ENCODE measurements at places on chromosomes 2 and 18.

- no peak for DNase-seq
These were observed 196.5 kb upstream of the THUMPD2 start for GRCh38 chr2:39975476-39976020.

- DNase-seq, result no peak
These were observed 122.9 kb downstream of the MTCL1 start for GRCh38 chr18:8828300-8828699.

DNA sequence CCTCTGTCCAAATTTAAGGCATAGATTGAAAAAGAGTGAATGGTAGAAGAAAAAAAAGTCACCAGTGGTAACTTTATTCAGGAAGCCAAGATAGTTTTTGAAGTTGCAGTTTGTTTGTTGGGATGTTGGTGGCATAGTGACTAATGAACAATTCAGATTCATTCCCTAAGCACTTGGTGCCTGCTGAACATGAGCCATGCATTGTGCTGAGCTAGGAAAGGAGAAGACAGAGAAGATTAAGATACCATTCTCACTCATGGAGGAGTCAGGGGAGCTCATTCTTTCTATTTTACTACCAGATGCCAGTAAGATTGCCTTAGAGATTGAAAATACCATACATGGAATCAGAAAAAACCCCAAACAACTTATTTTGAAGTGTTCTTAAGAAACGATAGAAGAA is 25.1 kb downstream of the MEIS1 start:
- no peak for DNase-seq

GRCh38 chr2:236644502-236644911 is 74.9 kb downstream of the ACKR3 start:
- no peak for DNase-seq

- no peak for DNase-seq
These were observed 78.2 kb upstream of the GCFC2 start for GRCh38 chr2:75788902-75789301.

DNA sequence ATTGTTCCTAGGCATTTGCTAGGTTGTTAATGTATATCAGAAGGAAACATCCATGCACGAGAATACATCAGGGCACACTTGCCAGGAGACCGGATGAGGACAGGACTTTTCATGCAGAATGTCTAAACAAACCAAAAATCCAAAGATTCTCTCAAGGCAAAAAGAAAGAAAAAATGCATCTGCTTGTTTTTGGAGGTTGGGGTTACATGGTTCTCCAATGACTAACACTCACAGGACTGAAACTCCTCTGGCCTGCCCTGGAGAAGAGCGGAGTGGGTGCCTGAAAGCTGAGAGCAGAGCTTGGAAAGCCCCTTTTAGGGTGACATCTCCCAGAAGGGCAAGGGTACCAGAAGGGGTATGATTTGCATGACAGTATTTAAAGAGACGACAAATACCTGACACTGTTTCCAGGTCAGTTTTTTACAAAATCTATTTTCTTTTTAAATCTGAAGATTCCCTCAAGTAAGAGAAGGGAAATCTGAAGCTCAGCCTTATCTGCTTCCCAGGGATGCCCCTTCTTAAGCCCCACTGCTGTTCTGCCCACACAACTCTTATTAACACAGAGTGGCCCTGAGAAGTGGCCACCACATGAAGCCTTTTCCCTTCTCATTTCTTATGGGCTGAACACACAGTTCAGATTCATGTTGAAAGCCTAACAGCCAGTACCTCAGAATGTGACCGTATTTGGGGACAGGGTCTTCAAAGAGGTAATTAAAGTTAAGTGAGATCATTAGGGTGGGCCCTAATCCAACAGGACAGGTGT is 216.4 kb downstream of the STK39 start:
- no peak for DNase-seq

- DNase-seq, result peak; percentile 45
These were observed 33.6 kb upstream of the RNF149 start for GRCh38 chr2:101341901-101342624.

DNA sequence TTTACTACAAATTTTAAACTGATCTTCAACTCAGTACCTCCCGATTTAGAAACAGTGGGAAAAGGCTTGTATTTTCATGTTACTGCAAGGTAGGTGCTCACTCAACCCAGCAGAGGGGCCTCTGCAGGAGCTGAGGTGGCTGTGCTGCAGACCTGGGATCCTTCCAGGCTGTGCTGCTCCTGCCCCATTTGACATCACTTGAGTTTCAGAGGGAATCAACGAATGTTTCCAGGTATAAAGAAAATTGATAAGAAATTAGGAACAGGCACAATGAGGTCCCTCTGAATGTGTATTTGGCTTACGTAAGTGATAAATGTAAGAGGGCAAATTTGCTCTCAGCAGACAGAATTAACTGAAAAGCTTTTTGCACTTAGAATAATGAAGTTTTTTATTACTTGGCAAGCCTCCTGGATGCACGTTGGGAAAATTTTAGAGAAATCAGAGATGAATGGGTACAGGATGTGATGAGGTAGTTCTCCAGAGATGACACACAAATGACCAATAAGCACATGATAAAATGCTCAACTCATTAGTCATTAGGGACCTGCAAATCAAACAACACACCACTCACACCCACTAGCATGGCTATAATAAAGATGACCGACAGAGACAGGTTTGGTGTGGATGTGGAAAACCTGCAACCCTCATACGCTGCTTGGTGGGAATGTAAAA is 114.0 kb downstream of the NOL10 start:
- no peak for DNase-seq

- no peak for DNase-seq
These were observed 64.0 kb upstream of the GULP1 start for GRCh38 chr2:188227713-188228112.

DNA sequence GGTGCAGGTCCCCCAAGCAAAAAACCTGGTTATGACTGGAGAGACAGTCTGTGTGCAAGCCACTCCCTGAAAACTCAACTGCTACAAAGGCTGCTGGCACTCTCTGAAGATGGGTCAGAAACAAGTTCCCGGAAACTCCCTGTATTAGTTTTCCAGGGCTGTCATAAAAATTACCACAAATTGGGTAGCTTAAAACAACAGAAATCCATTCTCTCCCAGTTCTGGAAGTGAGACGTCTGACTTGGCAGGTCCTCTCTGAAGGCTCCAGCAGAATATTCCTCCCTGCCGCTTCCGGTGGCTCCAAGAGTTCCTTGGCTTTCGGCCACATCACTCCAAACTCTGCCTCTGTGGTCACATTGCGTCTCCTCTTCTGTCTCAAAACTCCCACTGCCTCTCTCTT is 30.1 kb upstream of the SERPINE2 start:
- no peak for DNase-seq

DNA sequence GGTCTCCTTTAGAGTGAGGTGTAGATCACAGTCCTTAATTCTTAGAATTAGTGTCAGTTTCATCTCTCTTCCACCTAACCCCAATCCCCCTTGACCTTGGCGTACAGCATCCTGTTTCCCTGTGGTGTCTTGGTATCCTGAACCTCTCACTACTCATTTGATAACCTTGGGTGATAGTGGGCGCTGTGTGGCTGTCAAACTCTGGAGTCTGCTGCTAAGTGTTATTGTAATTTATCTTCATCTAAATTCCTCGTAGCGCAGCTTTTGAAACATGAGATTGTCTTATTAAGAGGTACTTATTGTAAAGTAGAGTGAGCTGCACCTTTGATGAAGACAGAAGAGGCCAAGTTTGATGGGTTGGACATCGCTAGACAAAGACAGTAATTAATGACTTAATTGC is 222.6 kb upstream of the SPRED2 start:
- DNase-seq, result no peak

DNA sequence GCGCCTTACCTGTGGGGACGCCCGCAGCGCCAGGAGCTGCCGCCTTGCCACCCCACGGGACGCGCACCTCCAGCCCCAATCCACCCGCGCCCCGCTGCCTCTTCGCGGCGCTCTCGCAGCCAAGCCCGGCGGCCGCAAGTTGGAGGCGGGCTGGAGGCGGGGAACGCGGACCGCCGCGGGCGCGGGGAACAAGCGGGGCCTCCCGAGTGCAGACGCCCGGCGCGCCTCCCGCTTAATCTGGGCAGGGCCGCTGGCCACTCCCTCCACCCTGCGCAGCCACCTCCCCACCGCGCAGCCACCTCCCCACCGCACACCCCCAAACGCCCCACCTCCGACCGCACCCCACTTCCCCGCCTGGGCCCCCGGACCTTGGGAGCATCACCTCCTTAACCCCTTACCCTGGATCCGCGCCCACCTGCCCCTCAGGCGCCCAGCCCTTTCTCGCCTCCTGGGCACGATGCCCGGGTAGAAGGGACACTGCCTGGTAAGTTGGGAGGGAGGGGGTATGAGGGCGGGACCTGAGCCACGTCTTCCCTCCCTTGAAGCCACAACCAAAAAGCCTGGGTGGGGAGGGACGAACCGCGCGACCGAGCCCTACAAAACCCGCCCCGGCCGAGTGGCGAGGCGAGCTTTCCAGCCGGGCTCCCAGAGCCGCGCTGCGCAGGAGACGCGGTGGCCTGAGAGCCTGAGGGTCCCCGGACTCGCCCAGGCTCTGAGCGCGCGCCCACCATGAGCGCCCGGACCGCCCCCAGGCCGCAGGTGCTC is at the start of the genes COL4A3 and COL4A4:
COL4A3 (plus strand) TSS at position 627 of the 765 bp plus-strand sequence; CDS start at position 730, 103 bp downstream.
COL4A4 (minus strand) TSS at position 208 of the 765 bp plus-strand sequence. CDS start 16,722 bp downstream, outside the sequence.
- DNase-seq, result no peak

GRCh38 chr18:39302481-39302880 is 1736.9 kb upstream of the CELF4 start:
- no peak for DNase-seq

GRCh38 chr2:236089271-236090026 is 78.7 kb downstream of the GBX2 start:
- DNase-seq, result no peak

GRCh38 chr18:53142005-53142404 is 802.0 kb downstream of the DCC start:
- DNase-seq, result no peak

DNA sequence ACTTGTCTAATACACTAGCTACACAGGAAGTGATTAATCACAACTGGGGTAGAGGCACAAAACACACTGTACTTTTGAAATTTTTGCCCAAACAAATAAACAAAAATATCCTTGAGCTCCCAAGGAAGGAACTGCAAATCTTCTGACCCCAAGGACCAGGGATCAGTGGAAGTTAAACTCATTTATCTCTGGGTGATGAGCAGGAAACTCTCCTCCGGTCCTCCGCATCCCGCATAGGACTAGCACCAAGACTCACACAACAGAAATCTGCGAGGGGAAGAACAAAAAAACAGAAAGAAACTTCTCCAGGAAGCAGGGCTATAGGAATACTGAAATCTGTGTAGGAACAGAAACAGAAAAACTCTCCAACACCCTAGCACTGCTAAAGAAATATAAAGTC is 650.3 kb downstream of the DCDC2C start:
- DNase-seq, result no peak

- no peak for DNase-seq
These were observed 861 bp downstream of the LTBP1 start for GRCh38 chr2:32947484-32948143.

DNA sequence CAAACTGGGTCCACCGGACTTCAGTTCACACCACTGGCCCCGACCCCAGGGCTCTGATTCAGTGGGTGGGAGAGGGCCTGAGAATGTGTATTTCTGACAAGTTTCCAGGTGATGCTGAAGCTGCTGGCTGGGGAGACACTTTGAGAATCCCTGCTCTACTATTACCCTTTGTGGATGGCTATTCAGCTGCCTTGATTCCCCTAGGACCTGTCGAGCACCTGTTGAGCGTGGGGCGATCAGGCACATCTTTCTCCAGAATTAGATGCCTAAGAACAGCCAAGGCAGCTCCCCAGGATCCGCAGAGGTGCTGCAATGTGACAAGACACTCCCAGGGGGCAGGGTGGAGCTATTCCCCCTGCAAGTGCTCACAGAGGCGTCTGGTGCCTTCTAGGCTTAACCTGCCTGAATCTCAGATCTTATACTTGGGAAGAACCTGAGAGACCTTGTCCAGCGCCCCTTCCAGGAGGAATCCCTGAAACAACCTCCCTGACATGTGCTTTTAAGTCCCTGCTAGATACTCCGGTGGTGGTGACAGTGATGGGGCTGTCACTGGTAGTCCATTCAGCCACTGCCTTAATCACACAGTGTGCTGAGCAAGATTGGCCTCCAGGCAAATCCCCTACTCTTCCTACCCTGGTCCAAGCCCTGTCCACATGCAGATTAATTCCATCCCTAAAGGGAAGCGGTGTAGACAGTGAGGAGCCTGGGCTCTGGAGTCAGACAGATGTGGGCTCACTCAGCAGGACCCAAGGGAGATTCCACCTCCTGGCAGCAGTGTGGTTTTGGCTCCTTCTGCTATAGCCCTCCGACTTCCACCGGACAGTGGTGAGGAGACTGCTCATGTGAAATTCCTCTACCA is 43.4 kb upstream of the OTOF start:
- no peak for DNase-seq

GRCh38 chr2:86455181-86455580 is 14.0 kb downstream of the KDM3A start:
- no peak for DNase-seq

- DNase-seq, result no peak
These were observed 71.7 kb upstream of the SERPINE2 start for GRCh38 chr2:224110811-224111210.

DNA sequence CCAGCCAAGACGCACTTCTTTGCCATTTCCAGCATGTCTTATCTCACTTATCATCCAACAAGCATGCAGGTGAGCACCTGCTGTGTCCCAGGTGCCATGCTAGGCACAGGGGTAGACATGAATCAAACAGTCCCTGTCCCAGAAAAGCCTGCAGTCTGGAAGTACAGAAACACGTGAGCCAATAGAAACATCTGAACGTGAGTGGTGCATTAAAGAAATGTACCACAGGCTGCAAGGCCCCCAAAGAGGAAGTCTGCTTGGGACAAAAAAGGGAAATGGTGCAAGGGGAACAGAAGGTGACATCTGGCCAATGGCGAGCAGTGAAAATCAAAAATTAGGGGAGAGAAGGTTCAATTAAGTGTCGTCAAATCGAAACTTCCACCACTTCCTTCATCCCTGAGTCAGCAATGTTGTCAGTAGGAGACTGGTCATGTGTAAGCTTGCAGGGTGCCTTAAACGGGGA is 17.6 kb upstream of the TMEM247 start:
- DNase-seq, result peak; percentile 99

- DNase-seq, result peak; percentile 33
These were observed 92.7 kb downstream of the FAM124B start for GRCh38 chr2:224309176-224309575.

DNA sequence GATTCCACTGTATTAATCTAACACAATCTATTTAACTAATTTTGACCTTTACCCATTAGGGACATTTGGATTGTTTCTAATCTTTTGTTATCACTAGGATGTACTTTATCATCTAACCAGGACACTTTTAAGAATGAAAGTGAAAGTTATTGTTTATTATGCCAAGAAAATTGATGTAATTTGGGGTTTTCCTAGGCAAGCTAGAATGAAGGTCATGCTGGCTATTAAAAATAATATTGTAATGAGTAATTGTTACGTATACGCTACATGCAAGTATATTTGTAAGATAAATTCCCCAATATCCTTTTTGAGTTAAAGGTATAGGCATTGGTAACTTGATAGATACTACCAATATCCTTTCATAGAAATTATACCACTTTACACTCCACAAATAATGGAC is 74.6 kb downstream of the COL5A2 start:
- no peak for DNase-seq

DNA sequence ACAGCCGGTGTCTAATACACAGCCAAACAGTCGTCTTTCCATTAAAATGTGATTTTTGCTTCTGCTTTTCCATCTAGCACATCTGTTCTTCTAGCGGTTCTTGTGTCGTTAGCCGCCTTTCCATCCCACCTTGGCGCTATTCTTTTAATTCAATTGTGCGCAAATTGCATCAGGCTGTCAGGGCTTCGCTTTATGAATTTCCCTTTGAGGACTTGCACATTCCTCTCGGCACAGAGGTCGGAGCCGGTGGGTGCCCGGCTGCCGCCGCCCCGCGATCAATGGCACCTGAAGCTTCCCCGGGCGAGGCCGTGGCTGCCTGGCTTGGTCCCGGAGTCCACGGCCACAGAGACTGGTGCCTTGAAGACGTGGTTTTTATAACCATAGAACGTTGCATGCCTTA is 33.9 kb upstream of the TSPYL6 start:
- DNase-seq, result no peak
